Activated CD8-positive, alpha-beta T cell treated with anti-CD3 and anti-CD28 coated beads for 36 hours (primary cell): ENCODE measurements at places on chromosomes 1 and 21. TPM values are rescaled to one million over a fixed set of nuclear protein-coding genes. Genes with fewer than 3 reads are reported as not detected.
A peak's percentile ranks its signal among the peaks of the same experiment; 100 is the strongest.

GRCh38 chr21:38626306-38626705 lies 128.0 kb upstream of the ERG start:
- no peak overlapping the region for H3K27ac ChIP-seq
- H3K36me3 ChIP-seq: no peaks in the 10 kb centered on the region
- H3K4me1 ChIP-seq: no peaks in the 10 kb centered on the region
- H3K27me3 ChIP-seq: no peaks in the 10 kb centered on the region

The SAMSN1 gene
- 66.7 TPM for total RNA-seq

GRCh38 chr1:99956755-99957154 lies 13.0 kb upstream of the SLC35A3 start:
- H3K4me3 ChIP-seq: no peak overlapping the region
- H3K27me3 ChIP-seq: no peaks in the 10 kb centered on the region
- H3K4me1 ChIP-seq: no peaks in the 10 kb centered on the region
- H3K27ac ChIP-seq: no peak overlapping the region
- no peak for DNase-seq

- H3K4me3 ChIP-seq: no peak overlapping the region
- H3K36me3 ChIP-seq: peaks cover 32% of the 10 kb centered on the region
- no peak overlapping the region for H3K27ac ChIP-seq
- H3K27me3 ChIP-seq: no peaks in the 10 kb centered on the region
These were observed 11.0 kb downstream of the ICMT start for GRCh38 chr1:6224718-6225117.

DNA sequence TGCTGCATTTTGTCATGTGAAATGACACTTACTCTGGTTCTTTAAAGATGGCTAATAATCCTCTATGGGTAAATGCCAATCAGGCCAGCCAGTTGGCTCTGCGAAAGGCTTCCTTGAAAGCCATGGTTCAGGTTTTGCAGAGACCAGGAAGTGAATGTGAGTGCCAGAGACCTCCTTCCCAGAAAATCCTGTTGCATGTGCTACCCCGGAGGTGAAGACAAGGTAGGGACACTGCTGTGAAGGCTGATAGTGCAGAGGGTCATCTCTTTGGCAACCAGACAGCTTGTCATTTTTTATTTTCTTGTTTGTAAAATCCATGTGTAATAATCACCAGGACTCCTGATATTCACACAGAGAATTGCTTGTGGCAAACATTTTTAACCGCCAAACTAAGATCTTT lies 18.7 kb downstream of the LRRC8D start:
- H3K36me3 ChIP-seq: peaks cover 7% of the 10 kb centered on the region
- no peak for DNase-seq
- H3K4me3 ChIP-seq: no peak overlapping the region
- peaks cover 29% of the 10 kb centered on the region for H3K4me1 ChIP-seq
- H3K27me3 ChIP-seq: no peaks in the 10 kb centered on the region

The RORC gene
- total RNA-seq: 1.3 TPM

- H3K27ac ChIP-seq: no peak overlapping the region
- H3K27me3 ChIP-seq: peaks cover 2% of the 10 kb centered on the region
- peaks cover 15% of the 10 kb centered on the region for H3K4me1 ChIP-seq
- DNase-seq: no peak
- no peaks in the 10 kb centered on the region for H3K36me3 ChIP-seq
- no peak overlapping the region for H3K4me3 ChIP-seq
These were observed 279.1 kb upstream of the C1orf105 start for GRCh38 chr1:172141341-172141881.

The FMO1 gene
- not detected for total RNA-seq

- peaks cover 2% of the 10 kb centered on the region for H3K36me3 ChIP-seq
- peak overlapping the region; percentile 2 for H3K27ac ChIP-seq
- H3K27me3 ChIP-seq: no peaks in the 10 kb centered on the region
- no peak for DNase-seq
- H3K4me1 ChIP-seq: peaks cover 31% of the 10 kb centered on the region
These were observed 41.6 kb downstream of the ABL2 start for GRCh38 chr1:179187735-179188471.

- H3K27ac ChIP-seq: no peak overlapping the region
- H3K27me3 ChIP-seq: peaks cover 3% of the 10 kb centered on the region
- no peak for DNase-seq
- H3K4me1 ChIP-seq: no peaks in the 10 kb centered on the region
- no peaks in the 10 kb centered on the region for H3K36me3 ChIP-seq
- H3K4me3 ChIP-seq: no peak overlapping the region
These were observed 330.5 kb upstream of the KAZN start for GRCh38 chr1:14267991-14268390.

- H3K4me1 ChIP-seq: no peaks in the 10 kb centered on the region
- no peak for DNase-seq
- H3K4me3 ChIP-seq: no peak overlapping the region
- no peaks in the 10 kb centered on the region for H3K36me3 ChIP-seq
- no peaks in the 10 kb centered on the region for H3K27me3 ChIP-seq
These were observed 297.1 kb upstream of the ZRANB2 start for GRCh38 chr1:71377886-71378285.

The TMEM222 gene
- total RNA-seq: 22.0 TPM

DNA sequence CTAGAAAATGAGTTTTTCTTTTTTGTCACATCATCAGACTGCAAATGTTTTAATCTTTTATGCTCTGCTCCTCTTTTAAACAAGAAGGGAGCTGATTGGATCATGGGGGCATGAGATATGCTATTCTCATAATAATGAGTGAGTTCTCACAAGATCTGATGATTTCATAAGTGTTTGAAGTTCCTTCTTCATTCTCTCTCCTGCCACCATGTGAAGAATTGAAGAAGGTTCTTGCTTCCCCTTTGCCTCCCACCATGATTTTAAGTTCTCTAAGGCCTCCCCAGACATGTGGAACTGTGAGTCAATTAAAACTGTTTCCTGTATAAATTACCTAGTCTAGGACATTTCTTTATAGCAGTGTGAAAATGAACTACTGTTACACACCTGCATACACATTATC lies 218.2 kb downstream of the NRIP1 start:
- no peak overlapping the region for H3K4me3 ChIP-seq
- H3K27ac ChIP-seq: no peak overlapping the region
- no peaks in the 10 kb centered on the region for H3K36me3 ChIP-seq
- no peak for DNase-seq

- H3K4me1 ChIP-seq: peaks cover 7% of the 10 kb centered on the region
- H3K27me3 ChIP-seq: peaks cover 43% of the 10 kb centered on the region
- peak overlapping the region; percentile 60 for H3K4me3 ChIP-seq
- no peak overlapping the region for H3K27ac ChIP-seq
- DNase-seq: peak; percentile 27
These were observed 229.7 kb upstream of the TMEM51 start for GRCh38 chr1:14923727-14924452.

The UBL4B gene
- not detected for total RNA-seq

The C1orf198 gene
- total RNA-seq: 6.2 TPM

- H3K27me3 ChIP-seq: no peaks in the 10 kb centered on the region
- peaks cover 84% of the 10 kb centered on the region for H3K36me3 ChIP-seq
- H3K4me3 ChIP-seq: peak overlapping the region; percentile 49
- H3K27ac ChIP-seq: peak overlapping the region; percentile 94
- DNase-seq: peak; percentile 85
These were observed 17.6 kb downstream of the ATP8B2 start for GRCh38 chr1:154342836-154343472.

GRCh38 chr1:17465228-17465627 lies 25.8 kb upstream of the RCC2 start:
- no peaks in the 10 kb centered on the region for H3K27me3 ChIP-seq
- H3K36me3 ChIP-seq: no peaks in the 10 kb centered on the region
- no peak overlapping the region for H3K27ac ChIP-seq
- no peaks in the 10 kb centered on the region for H3K4me1 ChIP-seq
- no peak for DNase-seq
- no peak overlapping the region for H3K4me3 ChIP-seq

GRCh38 chr1:43671193-43671592 lies 21.2 kb downstream of the KDM4A start:
- H3K4me1 ChIP-seq: peaks cover 4% of the 10 kb centered on the region
- no peaks in the 10 kb centered on the region for H3K27me3 ChIP-seq
- H3K27ac ChIP-seq: no peak overlapping the region
- no peak overlapping the region for H3K4me3 ChIP-seq
- H3K36me3 ChIP-seq: peaks cover 57% of the 10 kb centered on the region

DNA sequence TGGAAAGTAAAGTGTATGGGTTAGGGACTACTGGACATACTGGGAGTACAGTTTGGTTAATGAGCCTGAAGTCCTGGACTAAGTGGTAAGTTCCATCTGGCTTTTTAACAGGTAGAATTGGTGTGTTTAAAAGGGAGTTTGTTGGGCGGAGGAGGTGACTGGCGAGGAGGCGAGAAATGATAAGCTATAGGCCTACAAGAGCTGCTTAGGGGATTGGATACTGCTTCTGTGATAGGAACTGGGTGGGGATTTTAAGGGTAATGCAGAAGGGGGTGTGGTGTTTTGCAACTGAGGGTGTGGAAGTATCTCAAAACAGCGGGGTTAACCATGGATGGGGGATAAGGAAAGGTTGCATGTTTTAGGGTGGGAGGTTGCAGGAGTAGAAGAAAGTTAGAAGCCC lies 3.5 kb downstream of the ERVH48-1 start:
- no peak overlapping the region for H3K4me3 ChIP-seq
- peaks cover 12% of the 10 kb centered on the region for H3K4me1 ChIP-seq
- no peaks in the 10 kb centered on the region for H3K27me3 ChIP-seq
- H3K27ac ChIP-seq: no peak overlapping the region
- DNase-seq: no peak
- no peaks in the 10 kb centered on the region for H3K36me3 ChIP-seq

- H3K4me3 ChIP-seq: no peak overlapping the region
- no peaks in the 10 kb centered on the region for H3K4me1 ChIP-seq
- H3K27me3 ChIP-seq: no peaks in the 10 kb centered on the region
- no peak overlapping the region for H3K27ac ChIP-seq
- peak; percentile 10 for DNase-seq
These were observed 284.1 kb downstream of the HHIPL2 start for GRCh38 chr1:222263791-222264190.

The RAD54L gene
- total RNA-seq: 64.6 TPM

The CLCNKA gene
- total RNA-seq: not detected

DNA sequence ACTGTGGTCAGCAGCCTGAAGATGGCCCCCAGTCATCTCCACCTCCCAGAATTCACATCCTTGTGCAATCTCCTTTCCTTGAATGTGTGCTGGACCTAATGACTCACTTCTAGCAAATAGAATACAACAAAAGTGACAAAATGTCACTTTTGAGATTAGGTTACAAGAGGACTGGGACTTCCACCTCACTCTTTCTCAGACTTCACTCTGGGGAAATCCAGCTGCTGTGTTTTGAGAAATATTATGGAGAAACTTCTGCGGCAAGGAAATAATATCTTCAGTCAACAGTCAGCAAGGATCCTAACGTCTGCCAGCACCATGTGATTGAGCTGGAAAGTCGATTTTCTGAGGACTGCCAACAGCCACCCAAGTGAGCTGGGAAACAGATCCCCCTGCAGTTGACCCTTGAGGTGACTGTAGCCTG lies 70.5 kb upstream of the GADD45A start:
- DNase-seq: no peak
- no peak overlapping the region for H3K4me3 ChIP-seq
- no peaks in the 10 kb centered on the region for H3K4me1 ChIP-seq
- no peaks in the 10 kb centered on the region for H3K36me3 ChIP-seq

GRCh38 chr1:154425172-154425571 lies 20.0 kb downstream of the IL6R start:
- H3K36me3 ChIP-seq: no peaks in the 10 kb centered on the region
- H3K4me3 ChIP-seq: no peak overlapping the region
- DNase-seq: no peak
- H3K4me1 ChIP-seq: peaks cover 45% of the 10 kb centered on the region
- H3K27ac ChIP-seq: no peak overlapping the region

GRCh38 chr1:172322219-172323061 lies 98.0 kb upstream of the C1orf105 start:
- DNase-seq: no peak
- no peak overlapping the region for H3K4me3 ChIP-seq
- no peak overlapping the region for H3K27ac ChIP-seq
- H3K36me3 ChIP-seq: no peaks in the 10 kb centered on the region
- H3K27me3 ChIP-seq: no peaks in the 10 kb centered on the region

The MINDY1 gene
- 10.4 TPM for total RNA-seq

The DIRAS3 gene
- 0.20 TPM for total RNA-seq

DNA sequence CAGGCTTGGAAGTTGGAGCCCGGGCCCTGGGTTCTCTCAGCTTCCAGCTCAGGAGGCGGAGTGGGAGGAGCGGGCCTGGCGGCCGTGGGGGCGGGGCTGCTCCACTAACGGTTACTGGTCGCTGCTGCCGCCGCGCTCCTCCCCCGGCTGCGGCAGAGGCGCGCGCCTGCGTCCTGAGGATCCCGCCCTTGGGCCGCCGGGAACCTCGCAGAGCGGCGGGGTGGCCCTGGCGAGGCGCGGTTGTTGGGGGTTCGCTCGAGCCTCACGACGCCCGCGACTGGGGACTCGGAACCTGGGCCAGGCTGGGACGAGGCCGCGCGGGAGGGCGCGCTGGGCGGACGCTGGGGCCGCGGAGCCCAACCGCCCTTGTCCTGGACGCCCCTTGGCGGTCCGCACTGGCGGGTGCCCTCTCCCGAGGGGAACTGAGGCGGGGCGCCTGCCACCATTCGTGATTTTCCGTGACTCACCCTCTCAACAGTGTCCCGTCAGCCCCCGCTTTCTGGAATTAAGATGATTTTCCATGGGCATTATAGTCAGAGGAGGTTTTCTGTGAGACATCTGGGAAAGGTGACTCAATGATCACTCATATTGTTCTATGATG lies 34.1 kb downstream of the OR2G3 start:
- peak; percentile 64 for DNase-seq
- peaks cover 2% of the 10 kb centered on the region for H3K4me1 ChIP-seq
- H3K36me3 ChIP-seq: no peaks in the 10 kb centered on the region
- no peak overlapping the region for H3K4me3 ChIP-seq
- no peak overlapping the region for H3K27ac ChIP-seq

DNA sequence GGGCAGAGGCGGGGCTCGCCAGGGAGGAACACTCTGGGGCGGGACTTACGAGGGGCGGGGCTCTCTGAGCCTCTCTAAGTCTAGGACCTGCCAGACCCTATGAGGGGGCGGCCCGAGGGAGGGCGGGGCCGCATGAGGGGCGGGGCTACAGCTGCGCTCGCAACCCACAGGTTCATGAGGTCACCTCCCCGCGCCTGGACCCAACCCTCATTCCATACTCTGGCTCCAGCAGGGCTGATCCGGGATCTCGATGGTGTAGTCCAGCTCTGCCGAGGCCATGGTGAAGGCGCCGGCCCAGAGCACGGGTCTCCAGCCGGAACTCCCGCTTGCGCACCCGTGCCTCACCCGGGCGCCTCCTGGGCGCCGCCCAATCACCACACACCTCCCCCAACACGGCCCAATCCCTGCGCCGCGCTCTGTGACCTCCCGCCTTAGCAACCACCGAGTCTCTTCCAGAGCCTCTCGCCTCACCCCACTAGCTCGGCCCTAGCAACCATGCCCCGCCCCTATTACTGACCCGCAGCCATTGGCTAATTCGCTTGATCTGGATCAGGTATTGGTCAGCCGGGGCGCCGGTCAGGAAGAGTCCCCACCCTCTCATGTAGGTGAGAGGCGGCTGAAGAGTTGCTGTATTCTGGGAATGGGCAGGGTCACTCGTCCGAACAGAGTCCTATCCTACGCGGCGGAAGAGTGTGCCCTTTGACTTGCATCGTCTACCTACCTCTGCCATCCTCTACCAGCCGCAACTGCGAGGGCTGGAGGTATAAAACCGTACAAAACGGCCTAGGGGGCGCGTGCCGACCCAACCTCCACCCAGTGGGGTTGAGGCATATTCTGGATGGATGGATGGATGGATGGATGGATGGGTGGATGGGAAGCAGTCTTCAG lies at the start of the genes ARMH1 and TMEM53:
Gene ARMH1 (plus strand): TSS at position 602 of the 888 bp plus-strand sequence. CDS start 14,984 bp downstream, outside the sequence.
Gene TMEM53 (minus strand): TSS at position 369 of the 888 bp plus-strand sequence. CDS start 90 bp downstream, at position 279.
- peak within 1 kb of the TSS; percentile 89 for H3K27ac ChIP-seq
- H3K27me3 ChIP-seq: no peaks in the 10 kb centered on the region
- peak within 1 kb of the TSS; percentile 81 for H3K4me3 ChIP-seq
- peak; percentile 99 for DNase-seq
- no peaks in the 10 kb centered on the region for H3K36me3 ChIP-seq

- no peaks in the 10 kb centered on the region for H3K4me1 ChIP-seq
- DNase-seq: no peak
- H3K27me3 ChIP-seq: peaks cover 3% of the 10 kb centered on the region
- H3K36me3 ChIP-seq: no peaks in the 10 kb centered on the region
These were observed 30.5 kb downstream of the COL18A1 start for GRCh38 chr21:45435405-45435981.

The CASQ1 gene
- total RNA-seq: not detected

The PDC gene
- not detected for total RNA-seq

The C1orf21 gene
- 3.8 TPM for total RNA-seq
